H9 (cell line): ENCODE measurements at places on chromosomes 16 and 17. TPM values are rescaled to one million over a fixed set of nuclear protein-coding genes. Genes with fewer than 3 reads are reported as not detected.

GRCh38 chr17:49387498-49388289, 25.6 kb upstream of the ZNF652 start:
- H3K27me3 ChIP-seq = no peaks in the 10 kb centered on the region
- H3K36me3 ChIP-seq = no peaks in the 10 kb centered on the region
- H3K4me3 ChIP-seq = no peak overlapping the region
- no peak overlapping the region for H3K27ac ChIP-seq

DNA sequence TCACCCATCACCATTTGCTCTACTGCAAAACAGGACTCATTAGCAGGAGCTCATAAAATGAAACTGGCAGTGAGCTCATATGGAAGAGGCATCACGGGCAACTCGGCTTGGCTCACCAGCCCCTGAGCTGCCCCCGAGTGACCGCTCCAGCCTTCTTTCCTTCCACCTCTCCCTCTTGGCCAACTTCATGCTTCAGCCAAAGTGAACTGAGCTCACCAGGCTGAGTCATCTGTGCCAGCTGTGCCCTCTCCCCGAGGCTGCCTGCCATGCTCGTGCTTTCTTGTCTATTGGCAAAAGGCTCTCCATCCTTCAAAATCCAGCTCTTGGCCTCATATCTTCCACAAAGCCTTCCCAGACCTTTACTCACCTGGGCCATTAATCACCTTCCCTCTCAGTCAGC, 391.4 kb downstream of the WWOX start:
- 0 out of 2 replicates have a peak, but pooled peaks cover 2% of the 10 kb centered on the region for H3K4me1 ChIP-seq
- no peaks in the 10 kb centered on the region for H3K36me3 ChIP-seq
- DNase-seq = no peak

- H3K27ac ChIP-seq = no peak overlapping the region
- 0 out of 2 replicates have a peak, but pooled peaks cover 4% of the 10 kb centered on the region for H3K36me3 ChIP-seq
- no peak overlapping the region for H3K4me3 ChIP-seq
- H3K4me1 ChIP-seq = peaks cover 8% of the 10 kb centered on the region; the same call in 1 of the 2 replicates
Measured at GRCh38 chr17:72588961-72589360, 468.1 kb downstream of the SOX9 start.

DNA sequence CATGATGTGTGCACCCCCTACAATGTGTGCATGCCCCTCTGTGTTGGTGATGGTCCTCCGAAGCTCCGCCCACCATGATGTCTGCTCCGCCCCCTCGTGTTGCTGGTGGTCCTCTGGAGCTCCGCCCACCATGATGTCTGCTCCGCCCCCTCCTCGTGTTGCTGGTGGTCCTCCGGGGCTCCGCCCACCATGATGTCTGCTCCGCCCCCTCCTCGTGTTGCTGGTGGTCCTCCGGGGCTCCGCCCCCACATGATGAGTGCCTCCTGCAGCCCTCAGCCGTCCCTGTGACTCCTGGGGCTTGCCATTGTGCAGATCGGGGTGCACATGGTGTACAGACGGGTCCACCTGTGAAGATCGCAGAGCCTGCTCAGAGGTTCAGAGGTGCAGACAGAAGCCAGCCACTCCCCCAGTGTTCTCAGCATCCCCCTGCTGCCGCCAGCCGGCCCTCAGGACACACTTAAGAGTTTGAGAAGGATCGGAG, 129.1 kb upstream of the CHMP6 start:
- H3K27ac ChIP-seq = no peak overlapping the region
- H3K27me3 ChIP-seq = no peaks in the 10 kb centered on the region
- H3K36me3 ChIP-seq = peaks cover 13% of the 10 kb centered on the region
- DNase-seq = no peak
- H3K4me3 ChIP-seq = no peak overlapping the region
- H3K4me1 ChIP-seq = peaks cover 5% of the 10 kb centered on the region; the same call in 1 of the 2 replicates

HSF4 gene
- total RNA-seq = 1.2 and 1.5 TPM in 2 replicates

CD19 gene
- total RNA-seq = 0.50 and 1.4 TPM in 2 replicates

CX3CL1 gene
- 1.6 and 1.7 TPM in 2 replicates for total RNA-seq

HASPIN gene
- 26.6 and 26.7 TPM in 2 replicates for total RNA-seq

PIK3R5 gene
- total RNA-seq = 1.4 and 1.7 TPM in 2 replicates
